ENCODE measurements at places on chromosomes 12 and 14.
A peak's percentile ranks its signal among the peaks of the same experiment; 100 is the strongest.

DNA sequence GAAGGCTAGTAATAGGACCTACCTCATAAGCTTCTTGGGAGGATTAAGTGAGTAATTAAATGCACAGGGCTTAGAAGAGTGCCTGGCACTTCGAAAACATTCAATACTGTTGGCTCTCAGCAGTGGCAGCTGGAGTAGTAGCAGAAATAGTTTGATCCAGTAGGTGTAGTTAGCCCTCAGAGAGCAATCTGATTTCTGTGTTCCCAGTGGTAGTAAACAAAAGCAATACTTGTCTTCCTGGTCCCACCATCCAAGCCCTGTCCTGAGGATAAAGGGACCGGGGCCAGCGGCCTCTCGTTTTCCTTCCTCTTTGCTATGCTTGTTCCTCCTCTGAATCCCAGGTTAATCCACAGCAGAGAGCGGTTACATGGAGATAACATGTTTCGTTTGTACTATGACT, 131.6 kb downstream of the SAMD4A start:
- peak; percentile 94 for DNase-seq

DNA sequence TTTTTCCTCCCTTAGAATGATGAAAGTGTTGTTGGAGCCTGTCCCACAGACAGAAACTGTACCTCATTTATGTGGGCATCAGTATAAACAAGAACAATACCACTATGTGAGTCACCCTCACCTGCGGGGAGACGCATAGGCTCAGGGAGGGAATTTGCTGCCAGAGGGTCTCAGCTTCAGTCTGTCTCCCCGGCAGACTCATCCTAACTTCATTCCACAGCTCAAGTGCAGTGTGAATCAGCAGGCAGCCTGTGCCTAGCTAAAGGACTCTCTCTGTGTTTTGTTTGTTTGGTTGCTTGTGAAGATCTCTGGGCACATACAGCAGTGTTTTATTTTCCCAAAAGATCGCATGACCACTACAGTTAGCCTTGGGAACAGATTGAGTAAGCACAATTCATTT, 98.9 kb downstream of the PRKCH start:
- no peak for DNase-seq

GRCh38 chr14:93999573-93999972, 2.5 kb downstream of the CCDC197 start:
- peak; percentile 67 for DNase-seq

- DNase-seq = peak; percentile 13
These were observed 244.3 kb upstream of the NOVA1 start for GRCh38 chr14:26841920-26842741.

DNA sequence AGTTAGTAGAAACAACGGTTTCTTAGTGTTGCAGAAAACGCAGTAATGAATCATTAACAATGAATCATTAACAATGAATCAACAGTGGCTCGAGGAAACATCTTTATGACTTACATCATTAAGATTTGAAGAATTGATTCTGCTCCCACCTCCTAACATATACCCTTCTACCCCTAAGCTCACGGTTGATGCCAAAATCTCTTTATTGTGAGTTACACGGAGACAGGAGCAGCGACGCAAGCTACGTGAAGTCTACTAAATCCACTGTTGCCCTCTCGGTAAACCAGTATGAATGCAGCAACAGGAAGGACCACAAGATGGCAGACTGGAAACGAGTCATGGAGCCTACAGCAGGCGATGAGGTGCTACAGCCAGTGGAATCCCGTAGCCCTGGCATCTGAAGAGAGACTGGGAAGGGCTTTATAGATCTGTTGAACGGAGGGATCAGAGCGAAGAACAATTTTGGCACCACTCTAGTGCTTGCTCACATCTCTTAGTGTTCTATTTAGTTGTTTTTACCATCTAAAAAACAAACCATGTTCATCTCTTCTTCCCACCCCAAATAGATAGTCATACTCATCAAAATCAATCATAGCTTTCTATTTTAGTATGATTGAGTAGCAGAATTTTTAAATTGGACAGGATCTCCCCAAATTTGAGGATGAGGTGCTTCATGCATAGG, 332.7 kb downstream of the DUSP6 start:
- DNase-seq = peak; percentile 83

GRCh38 chr12:3150931-3151835, 74.0 kb downstream of the TSPAN9 start:
- no peak for DNase-seq

DNA sequence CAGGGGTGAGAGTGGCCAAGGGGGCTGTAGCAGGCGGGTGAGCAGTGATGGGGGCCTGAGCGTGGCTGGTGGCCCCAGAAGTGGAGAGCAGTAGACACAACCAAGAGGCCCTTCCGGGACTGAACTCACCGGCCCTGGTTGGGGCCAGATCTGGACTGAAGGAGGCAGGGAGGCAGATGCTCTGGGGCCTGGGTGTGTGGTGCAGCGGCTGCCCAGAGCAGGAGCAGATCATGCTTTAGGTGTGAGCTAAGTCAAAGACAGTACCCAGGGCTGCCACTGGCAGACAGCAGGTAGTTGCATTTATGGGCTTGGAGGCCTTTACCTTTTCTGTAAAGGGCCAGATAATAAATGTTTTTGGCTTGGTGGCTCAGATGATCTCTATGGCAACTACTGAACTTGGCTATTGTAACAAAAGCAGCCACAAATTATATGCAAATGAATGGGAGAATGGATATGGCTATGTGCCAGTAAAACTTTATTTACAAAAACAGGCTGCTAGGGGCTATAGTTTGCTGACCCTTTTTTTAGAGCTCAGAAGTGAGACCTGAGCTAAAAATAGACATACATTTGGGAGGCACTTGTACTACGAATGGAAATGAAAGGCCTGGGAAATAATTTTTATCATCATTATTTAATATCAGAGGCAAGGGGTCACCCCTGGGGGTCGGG, 25.6 kb downstream of the SETD1B start:
- DNase-seq = no peak

DNA sequence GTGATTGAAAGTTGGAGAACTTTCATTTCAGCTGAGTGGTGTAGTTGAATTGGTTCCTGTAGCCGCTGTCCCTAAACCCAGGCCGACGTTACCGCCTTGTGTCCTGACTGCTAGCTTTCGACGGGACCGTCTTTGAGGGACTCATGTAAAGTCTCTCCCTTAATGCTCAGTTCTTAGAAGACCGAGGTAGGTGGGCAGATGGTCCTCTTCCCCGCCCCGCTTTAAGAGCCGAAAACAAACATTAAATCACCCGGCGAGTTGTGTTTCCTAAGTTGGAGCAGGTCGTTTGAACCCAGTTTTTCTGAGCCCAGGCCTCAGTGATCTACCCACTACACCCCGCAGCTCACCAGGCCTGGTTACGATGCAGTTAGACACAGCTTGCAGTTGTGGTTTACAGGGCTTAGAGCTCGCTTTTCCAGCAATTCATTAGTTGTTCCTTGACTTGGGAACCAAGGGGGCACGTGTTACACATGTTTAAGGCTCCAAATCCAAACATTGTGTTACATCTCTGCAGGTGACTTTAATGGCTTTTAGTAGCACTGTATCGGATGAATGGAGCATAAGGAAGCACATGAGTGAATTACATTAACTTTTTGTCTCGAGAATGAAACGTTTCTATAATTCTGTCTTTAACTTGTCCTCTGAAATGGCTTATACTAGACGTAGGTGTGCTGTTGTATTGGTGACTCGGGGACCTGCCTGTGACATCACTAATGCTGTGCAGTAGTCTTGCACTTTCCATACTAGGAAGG, 790 bp downstream of the NEDD1 start:
- DNase-seq = peak; percentile 48

GRCh38 chr12:108360057-108360456, 20.9 kb upstream of the CMKLR1 start:
- no peak for DNase-seq

DNA sequence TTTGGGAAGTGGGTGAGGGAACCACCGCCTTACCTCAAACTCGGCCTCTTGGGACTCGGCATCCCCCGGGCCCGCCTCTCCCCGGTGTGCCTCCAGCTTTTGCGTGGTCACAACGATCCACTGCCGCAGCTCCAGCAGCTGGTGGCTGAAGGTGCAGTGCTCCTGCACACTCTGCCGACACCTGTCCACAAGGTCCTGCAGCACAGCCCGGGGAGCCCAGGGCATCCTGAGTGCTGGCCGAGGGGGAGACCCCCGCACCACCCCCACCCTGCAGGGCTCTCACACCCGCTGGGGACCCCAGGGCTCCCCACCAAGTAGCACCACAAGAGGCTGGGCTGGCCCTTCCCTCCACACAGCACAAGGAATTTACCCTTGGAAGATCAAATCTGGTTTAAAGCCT, 76.6 kb downstream of the SYNE3 start:
- no peak for DNase-seq

- DNase-seq = peak; percentile 71
These were observed 12.2 kb downstream of the AGAP2 start for GRCh38 chr12:57726151-57726883.

- no peak for DNase-seq
These were observed 298.1 kb upstream of the FOXG1 start for GRCh38 chr14:28468191-28469151.

GRCh38 chr12:104974626-104975290, 11.4 kb upstream of the NOPCHAP1 start:
- DNase-seq = no peak

DNA sequence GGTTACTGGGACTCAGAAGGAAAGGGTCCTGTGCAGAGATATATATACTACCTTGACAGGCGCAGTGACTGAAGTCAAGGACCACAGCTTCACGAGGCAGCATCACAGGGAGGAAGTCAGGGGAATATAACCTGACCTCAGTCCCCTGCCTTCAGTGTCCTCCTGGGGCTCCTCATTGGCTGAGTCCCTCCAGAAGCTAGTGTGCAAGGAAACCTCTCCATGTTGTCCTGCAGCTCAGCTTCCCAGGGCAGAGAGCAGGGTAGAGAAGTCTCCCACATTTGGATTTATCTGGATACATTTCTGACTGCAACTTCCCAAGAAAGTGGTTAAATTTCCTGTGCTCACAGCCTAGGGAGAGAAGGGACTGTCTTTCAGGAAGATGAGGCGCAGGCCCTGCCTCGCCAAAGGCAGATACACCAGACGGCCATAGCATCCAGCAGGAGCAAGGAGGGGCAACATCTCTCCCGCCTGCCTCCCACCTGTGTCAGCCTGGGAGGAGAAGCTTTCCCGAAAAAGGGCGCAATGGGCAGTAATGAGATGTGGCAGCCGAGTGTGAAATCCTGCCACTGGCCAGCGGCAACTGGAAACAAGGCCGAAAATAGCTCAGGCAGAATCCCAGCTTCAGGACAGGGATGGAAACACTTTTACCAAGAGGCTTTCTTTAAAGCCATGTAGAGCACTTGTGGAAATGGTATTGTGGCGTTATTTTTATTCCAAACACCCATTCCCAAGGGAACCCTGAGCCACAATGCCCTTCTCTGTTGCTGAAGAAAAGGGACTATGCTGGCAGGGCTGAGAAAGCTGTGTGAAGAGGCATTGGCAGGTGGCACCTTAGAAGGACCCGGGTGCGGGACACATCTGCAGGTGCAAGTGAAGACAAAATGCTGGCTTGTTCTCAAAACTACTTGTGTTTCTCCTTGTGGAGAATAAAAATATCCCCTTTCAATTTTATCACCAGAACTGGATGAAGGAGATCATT, 54.9 kb upstream of the HIF1A start:
- DNase-seq = no peak

GRCh38 chr12:104669851-104670337, 213.1 kb downstream of the CHST11 start:
- DNase-seq = no peak

GRCh38 chr12:104049903-104050356, at the start of gene GLT8D2:
Gene GLT8D2, minus strand, starts transcription at chr12:104050187. Its CDS starts 30,539 bp downstream, at chr12:104019648.
- no peak for DNase-seq

DNA sequence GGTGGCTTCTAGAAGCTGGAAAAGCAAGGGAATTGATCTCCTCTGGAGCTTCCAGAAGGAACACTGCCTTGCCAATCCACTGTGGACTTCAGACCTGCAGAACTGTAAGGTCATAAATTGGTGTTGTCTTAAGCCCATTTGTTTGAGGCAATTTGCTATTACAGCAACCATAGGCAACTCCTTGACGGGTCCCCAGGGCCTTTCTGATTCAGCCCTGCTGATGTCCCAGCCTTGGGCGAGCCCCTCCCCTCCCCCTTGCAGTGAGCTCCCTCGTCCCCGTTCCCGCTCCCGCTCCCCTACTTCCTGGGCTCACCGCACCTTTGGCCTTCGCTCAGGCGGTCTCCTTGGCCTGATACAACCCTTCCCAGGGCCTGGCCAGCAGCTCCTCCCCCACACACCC, 18.9 kb upstream of the DIO3 start:
- no peak for DNase-seq

- DNase-seq = no peak
These were observed 1.5 kb upstream of the NOXRED1 start for GRCh38 chr14:77424862-77425261.

GRCh38 chr14:34474187-34474679, 12.2 kb upstream of the SPTSSA start:
- DNase-seq = no peak

DNA sequence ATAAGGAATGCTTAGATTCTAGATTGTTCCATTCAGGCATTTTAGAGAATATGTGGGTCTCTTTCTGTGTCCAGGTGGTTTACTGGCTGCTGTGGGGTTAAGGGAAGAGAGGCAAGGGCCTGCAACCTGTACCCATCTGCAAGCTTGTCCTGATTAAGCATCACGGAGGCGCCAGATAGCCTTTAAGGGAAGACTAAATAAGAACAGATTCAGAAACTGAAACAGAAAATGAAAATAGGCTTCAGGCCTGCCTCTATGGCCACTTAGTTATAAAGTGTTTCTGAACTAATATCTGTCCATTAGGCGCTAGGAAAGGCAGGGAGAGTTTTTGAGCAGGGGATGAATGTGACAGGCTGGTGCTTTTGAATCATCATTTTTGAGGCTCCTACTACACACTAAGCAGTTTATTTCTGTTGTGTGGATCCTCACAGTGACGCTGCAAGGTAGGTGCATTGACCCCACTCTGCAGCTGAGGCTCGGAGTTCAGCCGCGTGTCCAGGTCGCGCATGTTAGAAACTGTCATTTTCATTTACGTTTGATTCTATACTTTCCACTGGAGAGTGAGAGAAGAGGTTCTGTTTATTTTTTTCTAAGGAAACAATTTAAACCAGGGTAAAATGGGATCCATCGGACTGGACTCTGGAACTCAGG, 47.4 kb downstream of the SLC6A12 start:
- DNase-seq = no peak

DNA sequence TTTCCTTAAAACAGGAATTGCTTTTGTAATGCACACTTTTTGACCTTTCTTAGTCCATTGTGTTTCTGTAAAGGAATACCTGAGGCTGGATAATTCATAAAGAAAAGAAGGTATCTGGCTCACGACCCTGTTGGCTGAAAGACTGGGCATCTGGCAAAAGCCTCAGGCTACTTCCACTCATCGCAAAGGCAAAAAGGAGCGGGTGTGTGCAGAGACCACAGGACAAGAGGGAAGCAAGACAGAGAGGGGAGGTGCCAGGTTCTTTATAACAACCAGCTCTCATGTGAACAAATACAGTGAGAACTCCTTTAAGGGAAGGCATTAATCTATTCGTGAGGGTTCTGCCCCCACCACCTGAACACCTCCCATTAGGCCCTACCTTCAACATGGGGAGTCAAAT, 182.1 kb downstream of the C12orf50 start:
- peak; percentile 1 for DNase-seq

- no peak for DNase-seq
These were observed 5.0 kb downstream of the PLEKHD1 start for GRCh38 chr14:69489495-69489894.
